ENCODE measurements at places on chromosomes 2 and 18.

DNA sequence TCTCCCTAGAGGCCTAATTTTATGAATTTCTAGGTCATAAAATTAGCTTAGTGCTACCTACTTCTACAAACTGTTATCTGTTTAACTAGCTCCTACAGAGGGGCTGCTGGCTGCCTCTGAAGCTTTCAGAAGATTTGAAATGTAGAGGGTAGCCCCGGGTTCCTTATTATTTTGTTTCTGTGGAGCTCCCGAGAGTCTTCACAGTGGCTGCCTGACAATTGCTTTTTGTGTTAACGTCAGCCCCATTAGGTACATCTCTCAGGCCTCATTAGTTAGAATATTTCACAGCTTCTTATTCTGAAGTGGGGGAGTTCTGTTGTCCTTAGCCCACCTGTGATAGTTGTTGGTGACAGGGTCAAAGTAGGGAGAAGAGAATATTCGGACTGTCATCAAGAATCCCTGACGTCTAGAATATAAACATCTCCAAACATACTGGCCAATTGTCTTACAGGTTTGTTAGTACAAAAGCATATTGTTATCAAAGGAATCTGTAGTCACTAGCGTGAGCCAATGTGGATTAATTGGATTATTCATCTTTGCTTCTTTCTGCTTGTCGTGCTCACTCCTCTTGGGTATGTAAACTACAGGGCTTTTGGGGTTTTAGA is 77.5 kb downstream of the DIS3L2 start:
- no peak for DNase-seq

GRCh38 chr2:188293601-188294351 is 2.1 kb downstream of the GULP1 start:
- no peak for DNase-seq

DNA sequence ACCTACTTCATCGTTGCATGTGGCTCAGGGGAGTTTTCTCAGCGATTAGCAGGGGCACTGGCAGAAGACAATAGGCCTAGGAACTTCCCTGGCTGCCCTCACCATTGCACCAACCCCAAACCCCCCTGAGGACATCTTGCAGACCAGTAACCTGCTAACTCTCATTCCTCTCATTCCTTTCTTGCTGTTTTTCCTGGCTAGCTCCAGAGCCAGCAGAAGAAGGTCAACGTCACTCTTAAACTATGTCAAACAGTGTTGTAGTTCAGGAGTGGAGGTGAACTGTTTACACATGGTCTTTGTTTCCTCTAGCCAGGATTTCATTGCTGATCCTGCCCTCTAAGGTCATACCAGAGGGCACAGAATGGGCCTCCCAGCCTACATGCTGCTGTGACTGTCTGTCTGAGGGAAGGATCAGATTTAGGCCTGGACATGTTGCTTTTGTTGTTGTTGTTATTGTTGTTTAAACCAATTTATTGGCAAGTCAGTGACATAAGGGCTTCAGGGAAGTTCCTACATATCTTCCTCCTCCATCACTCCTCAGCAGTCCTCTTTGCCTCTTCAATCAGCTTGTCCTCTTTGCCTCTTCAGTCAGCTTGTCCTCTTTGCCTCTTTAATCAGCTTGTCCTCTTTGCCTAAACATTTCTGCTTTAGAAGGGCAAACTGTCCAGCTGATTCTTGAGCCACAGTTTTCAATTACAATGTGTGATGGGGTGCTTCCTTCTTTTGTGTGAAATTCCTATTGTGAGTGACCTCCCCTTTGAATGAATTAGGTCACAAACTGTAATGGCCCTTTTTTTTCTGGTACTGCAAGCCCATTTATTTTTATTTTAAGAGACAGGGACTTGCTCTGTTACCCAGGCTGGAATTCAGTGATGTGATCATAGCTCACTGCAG is 471.9 kb upstream of the TNP1 start:
- DNase-seq: no peak

GRCh38 chr2:59947917-59948541 is 605.4 kb downstream of the BCL11A start:
- no peak for DNase-seq

GRCh38 chr2:137943678-137944347 is 20.5 kb upstream of the HNMT start:
- DNase-seq: no peak

GRCh38 chr2:194205568-194206227 is 1451.3 kb upstream of the SLC39A10 start:
- DNase-seq: no peak

GRCh38 chr2:101346909-101347308 is 38.4 kb upstream of the RNF149 start:
- no peak for DNase-seq

GRCh38 chr2:147345246-147345645 is 499.6 kb upstream of the ACVR2A start:
- no peak for DNase-seq

DNA sequence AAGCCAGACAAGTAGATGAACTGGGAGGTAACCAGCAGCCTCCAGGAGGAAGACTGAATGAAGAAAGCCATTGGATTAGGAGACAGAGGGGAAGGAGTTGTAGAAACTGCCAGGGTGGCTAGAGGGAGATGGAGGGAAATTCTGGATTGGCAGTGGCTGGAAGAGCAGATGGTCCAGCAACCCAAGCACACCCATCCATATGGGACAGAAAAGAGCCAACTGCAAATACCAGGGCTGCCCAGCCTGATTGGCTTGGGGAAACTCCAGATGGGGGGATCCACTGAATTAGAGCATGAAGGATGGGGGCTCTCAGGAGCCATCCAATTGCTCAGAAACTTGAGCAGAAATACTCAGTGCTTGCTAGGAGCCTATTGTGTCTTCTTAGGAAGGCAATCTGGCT is 173.5 kb upstream of the EPB41L3 start:
- no peak for DNase-seq

DNA sequence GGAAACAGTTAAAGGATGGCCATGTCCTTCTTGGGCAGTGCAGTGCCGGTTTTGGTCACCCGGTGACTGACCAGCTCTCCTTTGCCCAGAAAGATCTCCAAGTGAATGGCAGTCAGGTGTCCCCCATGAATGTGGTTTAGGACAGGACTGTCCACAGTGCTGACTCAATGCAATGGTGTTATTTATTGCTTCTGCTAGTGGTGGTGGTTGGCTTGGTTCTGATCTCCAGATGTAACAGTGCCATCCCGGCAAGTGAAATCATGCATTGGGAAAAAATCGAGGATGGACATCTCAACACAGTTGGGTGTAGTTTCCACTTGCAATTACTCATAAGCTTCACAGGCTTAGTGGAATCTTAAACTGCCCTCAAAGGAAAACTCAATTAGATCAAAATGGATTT is 81.9 kb downstream of the TGOLN2 start:
- no peak for DNase-seq

- no peak for DNase-seq
Observed at GRCh38 chr18:12308386-12309100, 502 bp downstream of the TUBB6 start.

- DNase-seq: no peak
Observed at GRCh38 chr18:36756242-36756641, 72.6 kb downstream of the TPGS2 start.

- DNase-seq: no peak
Observed at GRCh38 chr2:109382951-109383350, 230.8 kb downstream of the SEPTIN10 start.

DNA sequence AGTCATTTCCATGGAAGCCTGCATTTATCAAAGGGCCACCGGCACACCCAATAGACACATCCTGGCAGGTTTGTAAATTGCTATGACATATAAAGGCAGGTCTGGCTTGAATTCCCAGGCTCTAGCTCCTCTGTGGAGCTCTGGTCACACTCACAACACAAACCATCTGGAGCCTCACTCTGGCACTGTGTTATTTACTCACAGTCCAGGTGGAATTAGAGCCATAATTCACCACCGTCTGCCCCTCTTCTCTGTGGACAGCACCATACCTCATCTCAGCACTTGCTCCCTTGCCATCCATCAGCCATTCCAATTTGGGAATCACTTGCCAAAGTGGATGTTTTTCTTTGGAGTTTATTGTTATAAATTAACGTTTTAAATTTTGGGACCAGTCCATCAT is 84.3 kb upstream of the OSR1 start:
- DNase-seq: no peak

DNA sequence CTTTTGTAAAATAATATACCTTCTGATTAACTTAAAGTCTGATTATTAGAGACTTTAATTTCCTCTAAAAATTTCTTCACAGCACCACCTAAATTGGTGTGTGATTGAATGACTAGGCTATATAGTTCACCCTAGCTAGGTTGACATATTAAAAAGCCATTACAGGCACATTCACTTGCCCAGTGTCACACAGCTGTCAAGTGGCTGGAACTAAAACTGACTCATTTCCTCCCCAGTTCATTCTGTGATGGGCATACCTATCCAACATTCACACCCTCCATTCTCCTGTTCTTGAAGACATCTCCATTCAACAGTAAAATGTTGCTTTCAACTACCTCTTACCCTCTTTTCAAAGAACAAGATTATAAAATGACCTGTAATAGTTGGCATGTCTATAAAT is 334.5 kb downstream of the ARHGAP15 start:
- no peak for DNase-seq

DNA sequence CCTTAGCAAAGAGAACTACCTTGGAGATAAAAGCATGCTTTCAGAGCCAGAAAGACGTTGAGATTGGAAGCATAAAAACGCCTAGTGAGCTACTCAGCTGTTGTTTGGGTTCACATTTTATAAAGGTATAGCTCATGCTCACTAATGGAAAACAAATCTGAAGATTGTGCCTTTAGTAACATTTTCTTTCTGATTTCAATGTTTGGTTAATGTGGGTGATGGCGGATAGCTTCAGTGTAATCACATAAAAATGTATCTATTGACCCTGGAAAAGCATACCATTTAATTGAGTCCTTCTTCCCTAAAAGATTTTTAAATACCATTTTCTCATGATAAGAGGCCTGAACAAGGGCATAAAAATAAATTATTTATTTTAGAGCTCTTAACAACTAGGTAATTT is 73.4 kb downstream of the DTNA start:
- no peak for DNase-seq

DNA sequence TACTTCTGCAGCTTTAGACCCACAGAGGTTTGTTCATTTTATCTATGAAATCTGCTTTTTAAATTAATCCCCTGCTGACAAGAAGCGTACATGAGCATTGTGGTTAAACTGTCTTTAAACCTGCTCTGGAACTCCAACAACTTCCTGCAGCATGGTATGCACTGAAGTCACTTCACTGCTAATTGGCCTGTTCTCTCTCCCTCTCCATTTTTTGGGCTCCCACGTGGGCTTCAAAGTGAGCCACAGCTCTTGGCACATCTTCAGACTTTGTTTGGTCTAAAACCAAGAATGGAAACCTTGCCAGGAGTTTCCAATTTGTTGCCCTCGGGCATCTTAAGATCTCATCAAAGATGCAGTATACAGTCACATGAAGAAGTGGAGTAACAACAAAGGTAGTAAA is 311.4 kb downstream of the LRRTM1 start:
- no peak for DNase-seq

DNA sequence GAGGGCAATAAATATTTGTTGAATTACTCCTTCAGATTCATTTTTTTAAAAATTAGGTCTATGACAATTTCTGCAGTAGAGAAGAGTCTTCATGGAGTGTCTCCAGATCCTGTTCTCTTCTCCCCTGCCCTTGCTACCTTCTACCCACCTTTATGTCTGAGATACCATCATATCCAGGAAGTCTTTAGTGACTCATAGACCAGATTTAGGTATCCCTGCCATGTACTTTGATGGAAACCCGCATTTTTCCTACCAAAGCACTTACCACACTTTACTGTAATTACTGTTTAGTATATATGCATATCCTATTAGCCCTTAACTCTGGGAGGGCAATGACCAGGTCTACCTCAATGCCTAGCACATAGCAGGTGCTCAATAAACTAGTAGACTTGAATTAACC is 11.6 kb downstream of the ZNF397 start:
- no peak for DNase-seq

DNA sequence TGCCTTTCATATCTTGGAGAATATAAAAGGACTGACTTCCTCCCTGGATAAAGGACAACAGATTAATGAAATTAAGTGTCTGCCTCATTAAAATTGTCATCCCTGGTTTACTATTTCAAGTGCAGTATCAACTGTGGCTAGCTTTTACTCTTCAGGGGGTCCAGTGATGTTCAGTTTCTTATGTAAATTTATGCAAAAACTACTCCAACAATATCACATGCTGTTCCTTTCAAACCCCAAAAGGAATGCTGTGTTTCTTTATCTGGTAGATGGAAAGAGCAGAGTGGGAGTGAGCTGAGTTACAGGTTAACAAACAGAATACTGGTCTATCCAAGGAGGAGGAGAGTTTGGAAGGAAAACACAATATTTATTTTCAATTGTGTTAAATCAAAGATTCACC is 283.7 kb upstream of the VWC2L start:
- DNase-seq: no peak

DNA sequence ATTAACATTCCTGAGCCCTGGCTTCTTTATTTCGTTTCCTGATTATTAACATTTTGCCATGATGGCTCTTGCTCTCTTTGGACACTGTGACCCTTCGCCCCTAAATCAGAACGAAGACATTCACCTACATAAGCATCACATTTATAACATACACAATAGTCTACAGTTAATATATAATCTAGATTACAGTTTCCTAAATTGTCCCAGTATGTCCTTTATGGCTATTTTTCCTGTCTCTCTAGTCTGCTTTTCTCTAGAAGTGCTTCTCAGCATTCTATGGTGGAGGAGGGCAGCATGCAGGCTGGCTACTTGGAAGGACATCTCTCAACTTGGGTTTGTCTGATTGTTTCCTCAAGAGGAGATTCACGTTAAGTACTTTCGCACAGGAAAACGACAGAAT is 49.9 kb downstream of the FAM210A start:
- no peak for DNase-seq

- no peak for DNase-seq
Observed at GRCh38 chr2:2187196-2187595, 143.9 kb downstream of the MYT1L start.

DNA sequence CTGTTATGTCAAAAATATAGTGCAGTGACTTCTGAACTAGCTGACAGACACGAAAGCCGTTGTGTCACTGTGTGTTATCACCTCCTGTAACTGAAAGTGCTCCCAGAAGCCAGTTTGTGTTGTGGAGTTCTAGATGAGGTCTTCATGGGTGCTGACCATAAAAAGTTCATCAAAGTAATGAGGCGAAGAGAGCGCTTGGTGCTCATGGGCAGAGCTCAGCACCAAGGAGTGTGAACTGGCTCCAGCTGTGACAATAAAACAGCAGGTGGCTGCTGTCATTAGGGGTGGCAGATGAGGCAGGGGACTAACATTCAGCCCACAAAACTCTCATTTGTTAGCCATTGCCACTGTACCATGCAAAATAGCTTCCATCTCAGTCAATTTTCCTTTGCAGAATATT is 151.1 kb downstream of the ZNF407 start:
- DNase-seq: no peak

GRCh38 chr18:58362027-58362575 is 266.8 kb downstream of the ALPK2 start:
- no peak for DNase-seq

- DNase-seq: no peak
Observed at GRCh38 chr18:44411262-44411905, 269.3 kb upstream of the SETBP1 start.

DNA sequence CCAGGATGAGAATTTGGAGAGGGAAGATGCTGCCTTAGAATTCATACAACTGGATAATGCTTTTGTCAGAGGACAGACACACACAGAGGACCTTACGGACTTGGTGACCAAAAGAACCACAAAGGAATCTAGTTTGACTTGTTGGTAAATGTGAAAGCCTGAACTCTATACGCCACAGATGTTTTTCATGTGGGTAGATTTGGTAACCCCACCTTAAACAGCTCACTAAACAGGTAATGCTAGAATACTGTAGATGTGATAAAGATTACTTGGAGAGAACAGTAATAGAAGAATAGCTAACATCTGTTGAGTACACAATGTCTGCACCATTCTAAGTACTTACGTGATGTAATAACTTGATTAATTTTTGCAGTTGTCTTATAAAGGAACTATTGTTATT is 24.1 kb downstream of the ANXA4 start:
- no peak for DNase-seq

Measured in CD4-positive, alpha-beta T cell treated with Interleukin-1 beta for 1 hour (primary cell).